ENCODE measurements at places on chromosomes 2 and 18.

- no peak for DNase-seq
These were observed 477.5 kb upstream of the MEIS1 start for GRCh38 chr2:65957454-65957853.

DNA sequence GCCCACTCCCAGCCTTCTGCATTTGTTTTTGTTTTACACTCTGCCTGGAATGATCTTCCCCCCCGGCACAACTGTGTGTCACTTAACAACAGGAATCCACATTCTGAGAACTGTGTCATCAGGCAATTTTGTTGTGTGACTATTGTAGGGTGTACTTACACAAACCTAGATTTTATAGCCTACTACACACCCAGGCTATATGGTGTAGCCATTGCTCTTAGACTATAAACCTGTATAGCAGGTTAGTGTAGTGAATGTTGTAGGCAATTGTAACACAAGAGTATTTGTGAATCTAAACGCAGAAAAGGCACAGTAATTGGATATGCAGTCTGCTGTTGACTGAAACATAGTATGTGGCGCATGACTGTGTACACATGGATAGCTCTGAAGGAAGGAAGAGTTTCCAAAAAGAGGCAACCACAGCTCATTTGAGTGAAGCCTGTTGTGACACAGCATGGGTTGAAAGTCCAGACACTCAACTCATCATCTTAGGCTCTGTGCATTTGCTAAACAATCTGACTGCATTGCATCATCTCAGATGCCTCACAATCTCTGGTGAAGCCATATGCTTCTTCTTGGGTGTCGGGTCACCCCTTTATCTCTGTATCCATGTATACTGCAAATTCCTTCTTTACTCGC is 506.6 kb upstream of the SPHKAP start:
- DNase-seq: no peak

GRCh38 chr18:29501952-29502351 is 1325.0 kb upstream of the CDH2 start:
- DNase-seq: no peak

- no peak for DNase-seq
These were observed 249.4 kb downstream of the HDAC4 start for GRCh38 chr2:239151201-239152131.

- DNase-seq: no peak
These were observed 265.9 kb upstream of the PXDN start for GRCh38 chr2:2010251-2010650.
